RWPE1 (cell line): ENCODE measurements at places on chromosomes 12 and 14.
A peak's percentile ranks its signal among the peaks of the same experiment; 100 is the strongest.

DNA sequence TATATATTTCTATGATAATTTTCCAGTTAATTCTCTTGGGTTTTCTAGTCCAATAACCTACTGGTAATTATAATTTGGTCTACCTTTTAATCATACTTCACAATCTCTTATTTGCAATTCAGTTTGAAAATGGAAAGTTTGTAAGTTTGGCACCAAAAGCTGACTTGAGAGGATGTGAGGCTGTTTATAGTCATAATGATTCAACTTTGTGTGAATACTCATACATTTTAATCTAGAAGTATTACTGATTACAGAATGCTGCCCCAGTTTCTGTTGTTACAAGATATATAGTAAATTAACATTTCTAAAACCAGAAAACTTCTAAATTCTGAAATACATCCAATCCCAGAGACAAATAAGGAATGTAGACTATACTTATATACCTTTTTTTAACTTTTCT is 158.2 kb downstream of the SLC38A4 start:
- no peak for DNase-seq

- DNase-seq, result no peak
These were observed 176.1 kb downstream of the APAF1 start for GRCh38 chr12:98821232-98821631.

DNA sequence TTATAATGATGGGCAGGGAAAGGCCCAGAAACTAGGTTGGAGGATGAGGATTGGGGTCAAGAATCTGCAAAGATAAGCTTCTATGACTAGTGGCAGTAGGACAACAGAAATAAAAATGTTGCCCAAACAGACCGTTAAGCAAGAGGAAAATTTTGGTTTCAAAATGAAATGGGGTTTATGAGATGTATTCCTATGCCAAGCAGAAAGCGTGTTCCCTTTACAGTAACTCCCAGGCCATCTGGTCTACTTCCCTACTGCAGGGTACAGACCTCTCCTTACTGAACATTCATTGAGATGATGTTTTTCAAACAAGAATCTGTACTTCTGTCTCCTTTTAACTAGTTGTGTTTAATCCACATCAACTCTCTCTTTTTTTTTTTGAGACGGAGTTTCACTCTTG is 20.4 kb upstream of the TMEM229B start:
- DNase-seq, result no peak

DNA sequence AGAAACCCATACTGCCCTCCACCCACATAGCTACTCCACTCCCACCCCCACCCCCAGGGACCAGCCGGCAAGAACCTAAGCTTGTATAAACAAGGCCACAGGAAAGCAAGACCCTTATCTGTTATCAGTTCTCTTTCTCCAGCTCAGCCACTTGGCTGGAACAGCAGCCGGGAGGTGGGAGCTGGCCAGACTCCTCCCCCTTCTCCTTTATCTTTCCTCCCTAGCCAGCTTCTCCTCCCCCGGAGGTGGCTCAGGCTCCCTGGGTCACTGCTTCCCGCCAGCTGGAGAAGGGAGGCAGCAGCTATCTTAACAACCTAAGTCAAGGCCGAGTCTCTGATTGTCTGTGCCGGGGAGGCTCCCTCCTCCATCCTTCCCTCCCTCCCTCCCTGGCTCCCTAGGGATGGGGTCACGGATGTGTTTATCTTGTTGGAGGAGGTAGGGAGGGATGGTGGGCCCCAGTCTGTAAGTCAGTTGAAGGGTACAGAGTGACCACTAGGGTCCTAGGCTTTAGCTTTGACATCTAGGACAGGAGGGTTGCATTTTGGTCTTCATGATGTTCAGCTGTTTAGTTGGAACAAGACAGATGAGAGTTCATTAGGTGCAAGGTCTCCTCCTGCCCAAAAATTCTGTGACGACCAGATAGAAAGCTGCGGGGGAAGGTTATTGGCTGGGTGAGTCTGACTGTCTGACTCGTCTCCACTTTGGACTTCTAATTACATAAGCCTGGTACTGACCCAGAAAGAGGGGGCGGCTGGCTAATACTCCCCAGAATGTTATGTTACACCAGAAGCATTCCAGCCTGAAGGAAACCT is 29.7 kb downstream of the ZFP36L1 start:
- no peak for DNase-seq

DNA sequence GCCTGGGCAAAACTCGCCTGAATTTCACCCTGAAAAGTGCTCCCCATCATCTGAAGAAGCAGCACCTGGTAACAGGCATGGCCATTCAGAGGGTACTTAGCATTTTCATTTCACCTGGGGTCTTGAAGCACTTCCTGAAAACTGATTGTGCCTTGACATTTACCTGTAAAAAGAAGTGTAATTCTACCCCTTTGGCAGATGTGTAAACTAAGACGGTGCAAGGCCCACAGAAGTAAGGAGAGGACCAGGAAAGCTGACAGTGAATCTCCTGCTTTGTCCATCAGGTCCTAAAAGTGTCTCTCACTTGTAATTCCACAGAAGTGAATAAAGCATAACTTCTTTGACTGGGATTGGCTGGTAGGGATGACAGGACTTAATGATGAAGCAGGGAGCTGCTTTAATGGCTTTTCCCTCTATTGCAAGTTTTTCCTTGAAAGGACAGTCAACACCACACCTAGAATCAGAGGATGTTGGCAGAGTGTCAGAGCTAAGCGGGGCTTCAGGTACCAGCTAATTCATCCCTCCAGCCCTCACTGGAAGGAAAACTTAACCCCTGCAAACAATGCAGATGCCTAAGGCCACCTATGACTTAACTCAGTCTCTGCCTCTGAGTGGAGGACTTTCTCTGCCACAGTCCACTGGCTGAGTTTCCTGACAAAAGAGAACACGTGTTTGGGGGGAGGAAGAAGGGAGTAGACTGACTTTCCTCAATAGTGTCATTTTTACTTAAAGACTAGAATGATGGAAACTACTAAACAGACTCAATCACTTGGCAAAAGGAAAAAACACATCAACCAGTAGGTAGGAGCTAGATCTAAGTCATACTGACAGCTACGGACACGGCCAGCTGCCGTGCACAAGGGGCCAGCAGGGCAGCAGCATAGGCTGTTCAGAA is 74.7 kb downstream of the NUAK1 start:
- DNase-seq, result no peak

DNA sequence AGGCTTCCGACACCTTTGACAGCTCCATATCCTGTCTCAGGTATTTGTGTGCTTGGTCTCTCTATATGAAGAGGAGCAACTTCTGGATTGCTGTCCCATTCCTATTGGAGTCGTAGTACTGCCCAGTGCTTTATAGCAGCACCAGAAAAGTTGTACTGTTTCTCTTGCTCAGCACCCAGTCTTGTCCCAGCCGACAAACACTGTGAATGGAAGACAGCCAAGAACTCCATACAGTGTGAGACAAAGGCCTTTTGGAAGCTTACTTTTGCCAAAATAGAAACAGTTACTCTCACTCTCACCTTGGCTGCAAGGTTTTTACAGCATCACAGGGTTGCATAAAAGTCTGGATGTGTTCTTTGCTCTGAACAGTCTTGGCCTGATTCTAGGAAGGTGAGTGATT is 105.3 kb downstream of the TGFB3 start:
- DNase-seq, result no peak

GRCh38 chr12:25052196-25052913 is 103.5 kb upstream of the BCAT1 start:
- DNase-seq, result no peak

- DNase-seq, result peak; percentile 31
These were observed 925 bp downstream of the DICER1 start for GRCh38 chr14:95156161-95157047.

DNA sequence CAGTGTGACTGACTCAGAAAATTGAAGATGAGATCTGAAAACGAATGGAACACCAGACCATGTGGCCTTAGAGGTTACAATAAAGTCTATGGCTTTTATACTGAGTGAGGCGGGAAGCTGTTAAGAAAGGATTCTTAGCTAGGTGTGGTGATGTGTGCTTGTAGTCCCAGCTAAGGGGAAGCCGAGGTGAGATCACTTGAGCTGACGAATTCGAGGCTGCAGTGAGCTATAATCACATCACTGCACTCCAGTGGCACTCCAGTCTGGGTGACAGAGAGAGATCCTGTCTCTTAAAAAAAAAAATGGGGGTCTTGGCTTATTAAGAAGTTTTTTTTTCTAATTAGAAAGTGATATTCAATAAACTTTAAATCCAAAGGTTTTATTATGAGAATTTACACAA is 678.6 kb downstream of the TMTC2 start:
- DNase-seq, result no peak

DNA sequence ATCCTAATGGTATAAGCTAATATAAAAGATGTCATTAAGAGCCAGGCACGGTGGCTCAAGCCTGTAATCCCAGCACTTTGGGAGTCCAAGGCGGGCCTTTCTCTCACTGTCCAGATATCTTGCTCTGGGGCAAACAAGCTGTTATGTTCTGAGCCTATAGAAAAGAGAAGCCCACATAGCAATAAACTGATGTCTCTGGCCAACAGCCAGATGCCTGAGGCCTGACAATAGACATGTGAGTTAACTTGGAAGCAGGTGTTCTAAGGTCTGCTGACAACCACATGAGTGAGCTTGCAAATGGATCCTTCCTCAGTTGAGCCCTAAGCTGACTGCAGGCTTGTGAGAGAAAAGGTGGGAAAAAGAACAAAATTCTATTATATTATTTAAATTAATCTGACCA is 25.0 kb downstream of the YAF2 start:
- peak; percentile 47 for DNase-seq

DNA sequence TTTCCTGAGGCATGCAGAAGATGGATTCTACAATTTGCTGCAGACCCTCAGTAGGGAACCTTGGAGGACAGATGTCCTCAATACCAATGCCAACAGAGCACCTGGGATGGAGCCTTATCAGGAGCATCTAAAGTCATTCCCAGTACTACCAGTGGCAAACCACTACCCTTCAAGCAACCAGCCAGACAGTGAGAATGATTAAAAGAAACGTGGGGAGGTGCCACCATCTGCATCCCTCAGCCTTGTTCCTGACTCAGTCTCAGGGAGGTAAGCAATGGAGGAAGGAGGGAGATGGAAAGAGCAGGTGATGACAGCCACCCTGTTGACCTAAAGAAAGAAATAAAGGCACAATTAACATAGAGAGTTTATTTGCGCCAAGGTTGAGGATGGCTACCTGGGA is 175.2 kb upstream of the GRIN2B start:
- no peak for DNase-seq

GRCh38 chr12:16636435-16637055 is 30.6 kb upstream of the LMO3 start:
- no peak for DNase-seq

DNA sequence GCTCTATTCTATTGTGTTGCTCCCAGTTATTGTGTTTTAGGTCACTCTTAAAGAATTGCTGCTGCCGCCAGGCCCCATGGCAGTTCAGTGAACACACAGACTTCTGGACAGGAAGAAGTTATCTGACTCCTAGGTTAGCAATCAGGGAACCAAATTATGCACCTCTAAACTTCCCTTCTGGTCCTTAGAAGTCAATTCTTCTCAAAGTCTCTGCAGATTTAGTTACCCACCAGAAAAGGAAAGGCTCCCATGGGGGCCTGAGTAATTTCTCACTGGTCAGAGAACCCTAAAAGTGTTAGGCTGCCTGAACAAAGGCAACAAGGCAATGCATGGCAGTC is 10.0 kb downstream of the EMP1 start:
- no peak for DNase-seq

DNA sequence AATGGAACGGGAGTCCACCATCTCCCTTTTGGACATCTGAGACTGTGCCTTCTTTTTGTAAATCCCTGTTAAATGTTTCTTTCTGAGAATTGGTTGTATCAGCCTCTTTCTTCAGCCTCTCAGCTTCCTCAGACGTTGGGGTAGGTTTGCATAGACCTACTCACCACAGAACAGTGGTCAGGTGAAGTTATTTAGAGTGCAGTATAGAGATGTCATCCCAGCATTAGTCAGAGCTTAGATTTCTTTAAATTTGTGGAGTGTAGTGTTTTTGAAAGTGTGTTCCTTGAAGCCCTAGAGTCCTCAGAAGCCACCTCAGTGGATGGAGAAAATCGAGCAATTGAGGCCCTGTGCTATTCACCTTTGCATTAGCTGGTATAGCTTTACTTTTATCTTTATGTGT is 8.9 kb upstream of the EEA1 start:
- no peak for DNase-seq

DNA sequence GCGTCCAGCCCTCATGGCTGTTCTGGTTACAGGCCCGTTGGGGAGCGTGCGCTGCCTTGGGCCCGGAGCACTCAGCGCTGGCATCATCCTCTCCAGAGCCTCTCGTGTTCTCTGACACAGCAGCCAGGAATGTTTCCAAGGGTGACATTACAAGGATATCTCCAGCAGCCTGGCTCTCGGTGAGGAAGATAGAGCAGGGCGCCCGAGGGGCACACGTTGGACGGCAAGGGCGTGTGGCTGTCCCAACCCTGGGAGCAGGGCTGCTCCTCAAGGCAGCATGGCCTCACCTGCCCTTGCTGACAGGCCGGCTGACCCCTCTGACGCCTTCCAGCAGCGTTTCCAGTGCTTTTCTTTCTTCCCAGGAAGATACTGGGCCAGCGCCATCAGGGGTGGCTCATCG is 14.4 kb downstream of the LRCOL1 start:
- no peak for DNase-seq

GRCh38 chr14:56902385-56902784 is 92.1 kb upstream of the OTX2 start:
- DNase-seq, result no peak

DNA sequence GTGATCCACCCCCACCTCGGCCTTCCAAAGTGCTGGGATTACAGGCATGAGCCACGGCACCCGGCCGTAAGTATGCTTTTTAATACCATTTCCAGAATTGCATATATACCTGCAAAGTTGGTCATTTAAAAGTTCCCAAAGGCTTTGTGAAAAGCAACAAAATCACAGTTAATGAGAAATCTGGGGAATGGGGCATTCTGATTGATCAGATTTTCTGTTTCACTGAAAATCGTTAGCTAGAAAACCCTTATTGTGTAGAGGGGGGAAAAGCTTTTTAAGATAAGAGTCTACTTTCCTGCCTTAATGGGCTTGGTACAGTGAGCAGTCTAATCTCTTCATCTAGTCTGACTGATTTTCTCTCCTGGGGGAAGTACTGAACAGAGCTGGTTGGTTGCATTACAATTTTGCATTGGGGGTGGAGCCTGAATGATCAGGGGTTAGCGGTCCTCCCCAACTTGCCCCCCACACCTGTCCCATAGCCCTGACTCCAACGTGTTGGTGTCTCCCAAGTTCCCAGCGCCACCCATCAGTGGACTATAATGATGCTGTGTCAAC is 23.8 kb downstream of the IL31 start:
- DNase-seq, result no peak

- no peak for DNase-seq
These were observed 38.3 kb upstream of the PRB2 start for GRCh38 chr12:11433664-11434063.

- DNase-seq, result no peak
These were observed 20.9 kb downstream of the HIP1R start for GRCh38 chr12:122855928-122856831.

DNA sequence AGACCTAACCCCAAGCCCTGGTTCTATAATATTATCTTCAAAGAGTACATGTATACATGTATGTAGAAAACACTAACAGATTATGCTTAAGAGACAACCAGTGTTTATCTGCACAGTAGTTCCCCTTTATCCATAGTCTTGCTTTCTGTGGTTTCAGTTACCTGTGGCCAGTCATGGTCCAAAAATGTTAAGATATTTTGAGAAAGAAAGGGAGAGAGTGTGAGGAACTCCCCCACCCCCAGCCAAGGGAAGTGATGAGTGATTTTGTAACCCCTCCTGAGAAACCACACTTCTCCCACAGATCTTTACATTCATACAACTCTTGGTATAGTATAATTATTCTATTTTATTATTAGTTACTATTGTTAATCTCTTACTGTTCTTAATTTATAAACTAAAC is 77.3 kb upstream of the CNTN1 start:
- DNase-seq, result no peak
